GM12892 (cell line): ENCODE measurements at places on chromosomes 3 and 15.

- DNase-seq: no peak
These were observed 84.1 kb downstream of the MEIS2 start for GRCh38 chr15:37016231-37016630.

DNA sequence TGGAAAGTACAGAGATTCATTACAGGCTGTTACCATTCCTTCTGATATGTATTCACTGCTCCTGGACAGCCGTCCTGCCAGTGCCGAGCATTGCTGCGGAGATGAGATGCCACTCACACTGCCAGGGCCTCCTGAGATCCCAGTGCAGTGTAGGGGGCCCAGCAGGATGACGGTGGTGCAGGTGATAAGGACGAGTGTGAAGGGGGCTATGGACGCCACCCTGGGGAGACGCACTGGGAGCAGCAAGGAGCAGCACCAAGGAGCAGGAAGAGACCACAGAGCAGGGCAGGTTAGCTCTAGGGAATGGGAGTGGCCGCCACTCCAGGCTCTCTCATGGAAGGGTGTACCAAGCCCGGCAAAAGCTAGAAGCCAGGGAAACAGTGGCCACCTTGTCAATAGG lies 4.0 kb upstream of the KLF15 start:
- DNase-seq: no peak

DNA sequence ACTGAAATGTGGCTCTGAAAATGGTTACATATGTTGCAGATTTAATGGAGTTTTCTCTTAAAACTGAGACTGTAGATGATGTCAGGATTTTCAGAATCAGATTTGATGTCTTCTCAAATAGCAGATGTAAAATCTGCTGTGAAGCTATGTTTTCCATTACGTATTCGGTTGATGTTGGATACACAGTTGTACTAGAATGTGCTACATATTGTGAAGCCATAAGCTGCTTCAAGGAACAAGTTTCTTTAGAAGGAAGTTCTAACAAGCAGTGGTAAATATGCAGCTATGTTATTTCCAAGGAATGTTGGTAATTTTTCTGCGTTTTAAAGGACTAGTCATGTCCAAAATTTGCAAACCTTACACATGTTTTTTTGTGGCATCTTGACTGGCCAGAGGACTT lies 197.7 kb downstream of the RBMS3 start:
- DNase-seq: no peak

- no peak for DNase-seq
These were observed 11.8 kb downstream of the CAPN3 start for GRCh38 chr15:42371096-42371495.

- peak; percentile 10 for DNase-seq
These were observed 52.9 kb downstream of the RYK start for GRCh38 chr3:134197681-134198261.

- DNase-seq: no peak
These were observed 53.6 kb downstream of the TASOR start for GRCh38 chr3:56629451-56629850.

DNA sequence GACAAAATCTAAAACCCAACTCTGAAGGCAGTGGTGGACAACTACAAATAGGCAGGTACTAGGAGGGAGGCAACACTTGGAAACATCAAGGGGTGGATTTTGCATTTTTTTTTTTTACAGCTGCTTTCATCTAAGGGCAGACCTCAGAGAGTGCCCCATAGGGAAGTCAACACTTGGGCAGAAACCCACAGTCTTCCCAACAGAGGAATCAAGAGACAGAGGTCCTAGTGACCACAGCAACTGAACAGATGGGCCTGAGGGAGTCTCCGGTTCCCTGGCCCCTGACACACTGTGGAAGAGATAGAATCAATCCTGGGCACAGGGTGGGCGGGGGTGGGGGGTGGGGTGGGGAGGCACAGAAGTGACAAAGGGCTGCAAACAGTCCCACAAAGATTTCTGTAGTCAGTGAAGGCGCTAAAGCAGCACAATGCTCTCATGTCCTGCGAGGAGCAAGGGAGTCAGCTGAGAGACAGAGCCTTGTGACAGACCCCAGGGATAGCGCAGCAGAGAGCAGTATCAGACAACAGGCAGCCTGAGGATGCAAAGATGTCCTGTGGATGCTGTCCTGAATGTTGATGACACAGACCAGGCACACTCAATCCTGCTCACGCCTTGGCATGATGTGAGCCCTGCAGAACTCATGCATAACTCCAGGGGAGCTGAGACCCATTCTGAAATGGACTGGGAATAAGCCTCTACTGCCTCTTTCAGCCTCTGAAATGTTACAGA lies 6.9 kb upstream of the RFTN1 start:
- no peak for DNase-seq

GRCh38 chr15:69976366-69976994 lies 121.2 kb downstream of the TLE3 start:
- no peak for DNase-seq

DNA sequence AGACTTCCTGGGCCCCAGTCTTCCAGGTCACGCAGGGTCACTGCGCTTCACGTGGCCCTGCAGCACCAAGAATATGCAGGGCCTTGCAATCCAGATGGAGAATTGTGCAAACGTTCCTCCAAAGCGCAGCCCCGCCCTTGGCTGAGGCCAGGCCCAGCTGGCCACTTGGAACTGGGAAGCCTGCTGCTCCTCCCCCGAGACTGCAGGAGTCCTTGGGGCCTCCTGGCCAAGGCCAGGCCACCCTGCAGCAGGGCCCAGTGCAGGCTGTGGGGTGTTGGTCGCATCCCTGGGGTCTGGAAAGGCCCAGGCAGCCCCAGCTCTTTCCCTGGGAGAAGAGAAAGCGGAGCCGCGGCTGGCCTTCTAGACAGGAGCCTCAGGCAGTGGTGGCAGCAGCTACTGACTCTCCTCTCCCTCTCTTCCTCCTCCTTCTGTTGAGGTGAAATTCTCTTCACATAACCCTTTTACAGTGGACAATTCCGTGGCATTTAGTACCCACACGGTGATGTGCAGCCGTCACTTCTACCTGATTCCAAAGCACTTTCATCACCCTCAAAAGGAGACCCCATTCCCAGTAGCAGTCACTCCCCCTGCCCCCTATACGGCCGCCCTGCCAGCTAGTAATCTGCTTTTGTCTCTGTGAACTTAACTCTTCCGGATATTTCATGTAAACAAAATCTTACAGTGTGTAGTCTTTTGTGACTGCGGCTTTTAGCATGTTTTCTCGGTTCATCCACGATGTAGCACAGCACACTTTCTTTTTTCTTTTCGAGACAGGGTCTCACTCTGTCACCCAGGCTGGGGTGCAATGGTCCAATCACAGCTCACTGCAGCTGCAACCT lies 103.9 kb downstream of the TMEM266 start:
- DNase-seq: no peak

- no peak for DNase-seq
These were observed 2.2 kb downstream of the NR2F2 start for GRCh38 chr15:96332637-96333121.

DNA sequence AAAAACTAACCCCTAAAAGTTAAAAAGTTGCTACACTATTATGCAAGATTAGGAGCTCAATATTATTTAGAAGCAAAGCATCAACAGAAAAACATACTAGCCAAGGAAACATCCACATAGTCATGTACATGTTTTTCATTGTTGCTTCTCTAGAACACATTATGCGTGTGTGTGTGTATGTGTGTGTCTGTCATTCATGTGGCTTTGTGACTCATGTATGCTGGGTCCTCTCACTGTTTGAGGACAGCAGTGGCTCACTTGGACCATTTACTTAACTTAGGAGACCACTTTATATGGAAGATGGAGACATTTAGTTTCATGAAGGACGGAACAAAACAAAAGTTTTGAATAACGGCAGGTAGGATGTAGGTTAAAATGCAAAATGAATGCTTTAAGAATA lies 219.4 kb upstream of the THBS1 start:
- DNase-seq: no peak

DNA sequence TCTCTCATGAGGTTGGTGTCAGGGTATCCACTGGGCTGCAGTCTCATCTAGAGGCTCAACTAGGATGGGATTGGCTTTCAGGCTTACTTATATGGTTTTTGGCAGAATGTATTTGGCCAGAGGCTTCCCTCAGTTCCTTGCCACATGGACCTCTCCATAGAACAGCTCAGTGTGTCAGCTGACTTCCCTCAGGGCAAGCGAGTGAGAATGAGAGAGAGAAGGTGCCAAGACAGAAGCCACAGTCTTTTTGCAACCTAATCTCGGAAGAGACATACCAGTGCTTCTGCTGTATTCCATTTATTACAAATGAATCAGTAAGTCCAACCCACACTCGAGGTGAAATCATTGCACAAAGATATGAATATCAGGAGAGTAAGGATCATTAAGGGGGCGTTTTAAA lies 129.2 kb downstream of the CCNL1 start:
- no peak for DNase-seq

GRCh38 chr3:195197765-195198425 lies 73.1 kb downstream of the XXYLT1 start:
- no peak for DNase-seq

DNA sequence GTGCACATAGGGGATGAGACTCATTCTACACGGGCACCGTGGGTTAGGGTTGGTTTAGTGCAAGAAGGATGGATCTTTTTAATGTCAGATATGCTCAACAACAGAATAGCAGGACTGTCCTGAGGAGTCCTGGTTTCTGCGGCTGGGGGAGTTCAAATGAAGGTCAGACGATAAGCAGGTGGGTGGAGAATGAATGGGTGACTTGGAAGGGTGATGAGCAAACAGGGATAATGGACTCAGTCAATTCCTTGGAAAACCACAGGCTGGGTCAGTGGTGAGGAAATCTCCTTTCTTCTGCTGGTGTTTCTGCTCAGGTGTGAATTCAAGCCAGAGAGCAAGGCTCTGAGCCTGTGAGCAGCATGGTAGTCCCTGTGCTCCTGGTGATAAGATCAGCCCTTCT lies 59.9 kb downstream of the MESD start:
- DNase-seq: no peak

DNA sequence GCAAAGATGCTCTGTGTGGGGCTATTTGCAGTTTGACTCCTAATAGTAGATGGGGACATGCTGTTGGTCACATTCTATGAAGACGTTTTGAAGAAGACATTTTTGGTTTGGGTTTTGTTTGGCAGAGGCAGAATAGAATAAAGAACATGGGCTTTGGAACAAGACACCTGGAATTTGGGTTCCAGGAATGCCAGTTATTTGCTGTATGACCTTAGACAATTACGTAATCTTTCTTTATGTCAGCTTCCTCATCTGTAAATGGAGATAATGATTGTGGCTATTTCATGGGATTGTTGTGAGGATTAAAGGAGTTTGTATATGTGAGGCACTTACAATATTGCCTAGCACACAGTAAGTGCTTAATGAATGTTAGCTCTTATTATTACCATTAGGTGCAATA lies 91.6 kb downstream of the MESD start:
- no peak for DNase-seq

DNA sequence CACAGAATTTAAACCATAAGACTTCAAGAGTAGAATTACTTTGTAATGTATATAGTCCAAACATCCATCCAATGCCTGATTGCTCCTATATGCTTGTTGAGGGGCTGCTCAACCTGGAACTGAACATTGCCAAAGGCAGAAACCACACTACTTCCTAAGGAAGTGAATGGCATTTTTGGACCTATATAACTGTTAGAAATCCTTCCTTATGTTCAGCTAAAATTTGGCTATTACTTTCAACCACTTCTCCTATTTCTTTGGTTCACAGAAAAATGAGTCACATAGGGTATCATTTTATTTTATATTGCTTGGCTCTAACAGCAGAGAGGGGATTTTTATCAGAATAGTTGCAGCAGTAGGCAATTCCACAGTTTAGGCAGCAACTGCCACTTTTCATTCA lies 342.1 kb downstream of the SLC9A9 start:
- no peak for DNase-seq

DNA sequence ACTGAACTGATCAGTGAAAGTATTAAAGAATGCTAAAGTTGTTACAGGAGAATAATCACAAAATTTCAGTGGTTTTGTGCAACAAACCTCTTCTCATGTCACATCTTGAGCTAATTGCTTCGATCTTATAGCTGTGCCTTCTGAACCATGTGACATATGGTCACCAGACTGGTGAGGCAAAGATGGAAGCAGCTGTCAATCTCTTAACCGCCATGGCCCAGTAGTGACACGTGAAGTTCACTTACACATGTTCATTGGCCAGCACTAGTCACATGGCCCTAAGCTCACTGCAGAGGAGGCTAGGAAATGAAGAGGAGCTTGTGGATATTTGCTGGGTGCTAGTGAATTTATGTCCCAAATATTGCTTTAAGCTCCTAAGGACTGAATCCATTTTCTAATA lies 32.5 kb downstream of the BOC start:
- no peak for DNase-seq

GRCh38 chr3:57544181-57545125 lies at the start of gene DNAH12:
Gene DNAH12 (minus strand): TSS chr3:57544344. CDS start chr3:57542870, 1,474 bp downstream.
- DNase-seq: no peak

DNA sequence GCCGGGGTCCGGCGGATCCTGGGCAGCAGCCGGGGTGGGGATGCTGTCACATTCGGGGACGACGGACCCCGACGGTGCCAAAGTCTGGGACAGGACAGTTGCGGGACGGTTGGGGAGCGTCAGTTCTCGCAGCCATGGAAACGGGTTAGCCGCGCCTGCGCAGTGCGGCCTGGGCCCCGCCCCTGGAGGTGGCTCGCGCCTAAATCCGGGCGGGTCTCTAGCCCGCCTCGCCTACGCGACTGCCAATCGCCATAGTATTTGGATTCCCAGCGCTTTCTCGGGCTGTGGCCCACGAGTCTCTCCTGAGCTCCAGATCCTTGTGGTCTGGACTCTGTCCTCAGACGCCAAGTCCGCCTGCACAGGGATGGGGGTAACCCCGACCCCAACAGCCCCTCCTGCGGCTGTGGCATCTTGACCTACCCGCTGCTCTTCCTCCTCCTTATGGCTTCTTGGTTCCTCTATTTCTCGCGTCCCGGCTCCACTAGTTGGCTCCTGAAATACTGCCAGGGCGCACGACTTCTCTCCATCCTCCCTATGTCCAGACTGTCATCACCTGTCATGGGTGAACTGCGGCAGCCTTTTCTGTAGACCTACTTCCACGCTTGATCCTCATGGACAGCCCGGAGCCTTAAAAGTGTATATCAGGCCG lies at the start of gene ZMYND10:
TSS of gene ZMYND10 (minus strand) at position 147 of the 649 bp plus-strand sequence. CDS start 153 bp downstream, outside the sequence.
- DNase-seq: peak; percentile 76

DNA sequence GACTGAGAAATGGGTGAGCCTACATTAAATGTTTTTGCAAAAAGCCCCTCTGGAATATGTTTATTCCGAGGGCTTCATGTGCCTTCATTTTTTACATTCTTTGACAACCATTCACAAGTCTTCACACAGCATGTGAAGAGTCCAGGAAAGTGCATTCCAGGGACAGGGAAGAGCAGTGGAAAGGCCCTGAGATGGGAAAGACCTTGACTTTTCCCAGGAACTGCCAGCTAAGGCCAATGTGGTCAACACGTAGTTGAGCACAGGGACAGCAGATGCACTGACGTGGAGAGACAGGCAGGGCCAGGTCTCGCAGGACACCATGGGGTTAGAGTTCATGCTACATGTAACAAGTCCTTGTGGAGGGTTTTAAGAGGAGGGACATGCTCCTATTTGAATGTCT lies 21.7 kb downstream of the SSR3 start:
- DNase-seq: no peak

- DNase-seq: no peak
These were observed 537.4 kb downstream of the TUSC7 start for GRCh38 chr3:117246771-117247555.

DNA sequence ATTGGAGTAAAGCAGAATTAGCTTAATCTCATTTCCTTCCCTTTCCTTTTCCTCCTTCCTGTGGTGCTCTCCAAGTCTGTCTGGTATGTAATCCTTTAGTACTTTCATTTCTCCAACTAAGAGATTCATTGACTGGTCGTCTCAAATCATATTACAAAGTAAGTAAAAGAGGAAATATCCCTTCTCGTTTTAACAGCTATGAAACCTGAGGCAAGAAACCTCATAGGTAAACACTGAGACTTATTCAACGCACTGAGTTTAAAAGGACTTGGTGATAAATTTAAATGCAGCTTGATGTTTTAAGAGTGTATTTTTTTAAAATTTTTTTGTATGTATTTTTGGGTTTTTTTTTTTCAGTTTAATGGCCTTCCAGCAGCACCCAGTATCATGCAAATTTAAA lies 117.2 kb upstream of the LRRC3B start:
- DNase-seq: no peak
